T-helper 22 cell (primary cell): ENCODE measurements at places on chromosomes 1 and 21.

DNA sequence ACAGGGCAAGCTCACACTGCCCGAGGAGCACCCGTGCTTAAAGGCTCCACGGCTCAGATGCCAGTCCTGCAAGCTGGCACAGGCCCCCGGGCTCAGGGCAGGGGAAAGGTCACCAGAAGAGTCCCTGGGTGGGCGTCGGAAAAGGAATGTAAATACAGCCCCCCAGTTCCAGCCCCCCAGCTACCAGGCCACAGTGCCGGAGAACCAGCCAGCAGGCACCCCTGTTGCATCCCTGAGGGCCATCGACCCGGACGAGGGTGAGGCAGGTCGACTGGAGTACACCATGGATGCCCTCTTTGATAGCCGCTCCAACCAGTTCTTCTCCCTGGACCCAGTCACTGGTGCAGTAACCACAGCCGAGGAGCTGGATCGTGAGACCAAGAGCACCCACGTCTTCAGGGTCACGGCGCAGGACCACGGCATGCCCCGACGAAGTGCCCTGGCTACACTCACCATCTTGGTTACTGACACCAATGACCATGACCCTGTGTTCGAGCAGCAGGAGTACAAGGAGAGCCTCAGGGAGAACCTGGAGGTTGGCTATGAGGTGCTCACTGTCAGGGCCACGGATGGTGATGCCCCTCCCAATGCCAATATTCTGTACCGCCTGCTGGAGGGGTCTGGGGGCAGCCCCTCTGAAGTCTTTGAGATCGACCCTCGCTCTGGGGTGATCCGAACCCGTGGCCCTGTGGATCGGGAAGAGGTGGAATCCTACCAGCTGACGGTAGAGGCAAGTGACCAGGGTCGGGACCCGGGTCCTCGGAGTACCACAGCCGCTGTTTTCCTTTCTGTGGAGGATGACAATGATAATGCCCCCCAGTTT, 1.3 kb downstream of the CELSR2 start:
- DNase-seq: no peak

DNA sequence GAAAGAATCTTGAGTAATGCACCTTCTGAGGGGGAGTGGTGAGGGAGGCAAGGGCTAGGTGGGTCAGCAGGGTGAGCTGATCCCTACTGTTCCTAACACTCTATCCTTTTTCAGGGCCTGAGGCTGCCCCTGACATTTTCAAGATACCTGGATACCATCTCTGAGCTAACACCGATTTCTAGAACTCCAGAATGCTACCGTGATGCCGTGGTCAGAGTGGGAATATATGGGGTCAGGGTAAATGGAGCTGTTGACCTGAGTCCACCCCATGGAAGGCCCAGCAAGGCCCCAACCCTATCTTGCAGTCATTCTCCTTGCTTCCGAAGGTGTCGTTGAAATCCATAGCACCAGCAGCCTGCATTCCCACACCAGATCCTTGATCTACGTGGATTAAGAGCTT, 18.0 kb upstream of the PTPRF start:
- no peak for DNase-seq

- no peak for DNase-seq
Observed at GRCh38 chr1:18484721-18485120, 4.0 kb downstream of the KLHDC7A start.

GRCh38 chr1:68370101-68370915, 79.4 kb downstream of the RPE65 start:
- DNase-seq: no peak

DNA sequence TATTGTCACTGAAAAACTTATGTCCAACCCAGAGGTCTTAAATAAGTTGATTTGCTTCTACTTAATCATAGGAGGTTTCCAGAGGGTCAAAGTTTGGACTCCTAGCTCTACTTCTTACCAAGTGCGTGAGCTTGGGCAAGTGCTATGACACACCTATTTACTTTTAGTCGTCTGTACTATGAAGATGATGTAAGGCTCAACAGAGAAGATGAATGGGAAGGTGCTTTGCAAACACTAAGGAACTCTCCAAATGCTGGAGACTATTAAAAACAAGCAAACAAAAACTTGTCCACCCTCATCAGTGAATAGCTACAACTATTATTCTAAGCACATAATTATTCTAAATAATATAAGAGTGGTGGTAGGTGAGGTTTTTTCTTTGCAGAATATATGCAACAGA, 232.3 kb upstream of the USP24 start:
- no peak for DNase-seq

- DNase-seq: no peak
Observed at GRCh38 chr1:162471290-162471853, 26.2 kb upstream of the UHMK1 start.

DNA sequence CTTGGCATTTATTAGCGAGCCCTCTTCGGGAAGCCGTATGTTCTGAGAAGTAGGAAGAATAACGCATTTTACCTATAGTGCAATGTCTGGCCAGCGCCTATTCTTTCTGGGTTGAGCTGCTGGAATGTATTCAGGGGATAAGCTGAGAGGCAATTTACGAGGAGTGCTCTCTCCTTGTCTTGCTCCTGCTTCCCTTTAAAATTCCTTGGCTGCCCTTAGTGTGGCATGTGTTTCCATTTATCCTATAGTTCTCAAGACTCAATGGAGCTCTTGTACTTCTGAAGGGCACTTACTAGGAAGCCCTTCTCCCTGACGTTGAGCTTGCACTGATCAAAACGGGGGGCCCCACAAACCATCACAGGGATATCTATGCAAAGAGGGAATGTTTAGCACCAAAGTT, 364.6 kb downstream of the DISC1 start:
- no peak for DNase-seq

DNA sequence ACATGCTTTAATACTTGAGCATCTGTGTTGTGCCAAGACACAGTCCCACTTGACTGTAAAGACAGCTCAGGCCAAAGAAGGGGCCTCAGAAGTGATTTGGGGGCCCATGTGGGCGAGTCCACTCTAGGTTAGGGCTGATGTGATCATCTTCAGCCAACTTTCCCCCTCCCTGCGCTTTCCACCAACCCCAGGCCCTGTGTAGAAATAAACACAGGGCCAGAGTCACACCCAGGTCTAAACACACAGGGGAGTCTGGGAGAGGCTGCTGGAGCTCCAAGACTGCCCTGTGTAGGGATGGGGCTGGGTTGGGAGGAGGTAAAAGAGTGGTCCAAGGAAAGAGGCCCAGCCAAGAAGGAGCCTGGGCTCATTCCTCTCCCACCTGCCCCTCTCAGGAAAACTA, 2.5 kb upstream of the WNT2B start:
- DNase-seq: no peak

DNA sequence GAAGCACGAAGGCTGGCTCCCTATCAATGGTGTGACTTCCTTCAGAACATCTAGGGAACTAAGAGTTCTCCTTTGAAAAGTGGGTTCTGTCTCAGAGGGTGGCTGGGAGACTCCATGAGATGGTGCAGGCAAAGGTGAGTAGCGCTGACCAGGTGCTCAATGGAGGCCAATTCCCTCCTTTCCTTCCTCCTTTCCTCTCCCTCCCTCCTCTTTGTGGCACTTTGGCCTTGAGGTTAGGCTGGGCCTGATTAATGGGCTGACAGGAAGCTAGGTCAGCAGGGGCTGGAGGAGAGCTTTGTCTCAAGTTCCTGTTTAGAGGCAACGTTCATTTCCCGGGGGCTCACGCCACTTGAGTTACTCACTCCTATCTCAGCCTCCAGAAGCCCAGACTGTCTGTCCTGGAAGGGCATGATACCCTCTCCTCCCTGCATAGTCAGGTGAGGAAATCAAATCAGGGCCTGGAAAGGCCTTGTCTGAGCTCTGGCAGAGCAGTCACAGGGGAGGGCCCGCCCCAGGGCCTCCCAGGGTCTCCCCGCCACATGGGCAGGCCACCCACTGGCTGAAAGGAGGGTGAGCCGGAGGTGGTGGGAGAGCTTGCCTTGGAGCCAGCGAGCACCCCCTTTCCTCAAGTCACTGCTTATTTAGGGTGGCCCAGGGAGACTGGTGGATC, 58.4 kb upstream of the SSBP3 start:
- DNase-seq: no peak

DNA sequence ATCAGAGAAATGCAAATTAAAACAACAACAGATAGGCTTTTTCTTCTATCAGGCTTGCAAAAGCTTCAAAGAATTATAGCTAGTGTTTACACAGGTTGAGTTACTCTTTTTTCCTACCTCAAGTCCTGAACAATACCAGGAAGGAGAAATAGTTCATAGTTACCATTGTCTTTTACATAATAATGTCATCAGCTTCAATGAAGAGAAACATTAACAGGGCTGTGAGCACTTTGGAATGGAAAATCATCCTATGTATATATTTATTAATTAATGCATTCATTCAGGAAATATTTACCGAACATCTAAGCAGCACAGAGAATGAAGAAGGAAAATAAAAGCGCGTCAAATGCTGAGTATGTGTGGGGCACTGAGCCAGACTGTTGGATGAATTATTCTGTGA, 197.3 kb downstream of the ZBTB18 start:
- no peak for DNase-seq

GRCh38 chr1:39567302-39567701, 9.3 kb downstream of the PABPC4 start:
- DNase-seq: no peak

DNA sequence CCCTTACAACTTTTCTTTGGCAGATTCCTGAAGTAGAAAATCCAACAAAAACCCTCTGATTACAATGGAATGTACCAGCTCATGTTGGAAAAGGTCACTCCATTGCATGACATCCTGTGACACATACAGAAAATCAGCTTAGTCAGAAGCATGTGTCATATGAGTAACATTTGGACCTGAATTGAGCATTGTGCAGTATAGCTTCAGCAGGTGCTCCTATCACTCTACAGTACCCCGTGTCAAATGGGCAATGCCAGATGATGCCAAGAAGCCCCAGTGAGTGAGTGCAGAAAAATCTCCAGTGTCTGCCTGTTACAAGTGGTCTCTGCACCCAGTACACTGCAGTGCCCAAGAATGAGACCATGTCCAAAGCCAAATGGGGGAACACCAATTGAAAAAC, 129.7 kb upstream of the RUNX1 start:
- no peak for DNase-seq

DNA sequence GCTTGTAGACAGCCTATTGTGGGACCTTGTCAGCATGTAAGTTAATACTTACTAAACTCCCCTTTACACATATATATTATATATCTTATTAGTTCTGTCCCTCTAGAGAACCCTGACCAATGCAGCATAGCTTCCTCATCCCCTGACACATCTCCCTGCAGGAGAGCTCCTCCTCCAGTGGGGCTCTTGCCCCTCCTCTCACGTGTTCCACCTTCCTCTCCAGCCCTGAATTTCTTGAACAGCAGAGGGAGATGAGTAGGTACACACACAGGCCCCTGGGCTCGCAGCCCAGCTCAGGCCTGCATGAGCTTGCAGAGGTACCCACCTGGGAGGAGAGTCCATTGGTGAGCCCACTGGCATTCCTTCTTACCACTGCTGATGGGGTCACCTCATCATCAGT, 27.3 kb upstream of the GOLT1A start:
- DNase-seq: no peak

DNA sequence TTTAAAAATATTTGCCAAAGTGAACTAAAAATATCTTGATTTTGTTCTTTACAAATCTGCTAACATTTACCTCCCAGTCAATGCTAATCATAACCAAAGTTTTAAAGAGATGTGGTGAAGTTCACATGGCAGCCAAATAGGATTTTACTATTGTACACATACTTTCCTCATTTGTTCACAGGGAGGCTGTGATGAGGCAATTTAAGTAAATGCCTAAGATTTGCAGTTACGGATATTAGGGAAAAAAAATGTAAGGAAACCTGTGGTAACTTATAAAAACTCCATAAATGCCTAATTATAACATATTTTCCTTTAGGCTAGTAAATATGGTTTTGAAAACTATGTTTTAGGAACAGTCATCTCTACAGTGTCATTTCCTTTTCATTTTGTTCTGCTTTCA, 32.4 kb downstream of the RGS5 start:
- DNase-seq: no peak

- no peak for DNase-seq
Observed at GRCh38 chr1:203517426-203518110, 23.6 kb downstream of the OPTC start.

GRCh38 chr1:17587693-17588047, 48.2 kb downstream of the ARHGEF10L start:
- DNase-seq: no peak

- DNase-seq: no peak
Observed at GRCh38 chr1:36125129-36125991, at the start of gene COL8A2. Gene COL8A2 (minus strand): TSS chr1:36125222. CDS start chr1:36100242, 24,980 bp downstream.

- no peak for DNase-seq
Observed at GRCh38 chr1:177959811-177960515, 9.9 kb downstream of the SEC16B start.

DNA sequence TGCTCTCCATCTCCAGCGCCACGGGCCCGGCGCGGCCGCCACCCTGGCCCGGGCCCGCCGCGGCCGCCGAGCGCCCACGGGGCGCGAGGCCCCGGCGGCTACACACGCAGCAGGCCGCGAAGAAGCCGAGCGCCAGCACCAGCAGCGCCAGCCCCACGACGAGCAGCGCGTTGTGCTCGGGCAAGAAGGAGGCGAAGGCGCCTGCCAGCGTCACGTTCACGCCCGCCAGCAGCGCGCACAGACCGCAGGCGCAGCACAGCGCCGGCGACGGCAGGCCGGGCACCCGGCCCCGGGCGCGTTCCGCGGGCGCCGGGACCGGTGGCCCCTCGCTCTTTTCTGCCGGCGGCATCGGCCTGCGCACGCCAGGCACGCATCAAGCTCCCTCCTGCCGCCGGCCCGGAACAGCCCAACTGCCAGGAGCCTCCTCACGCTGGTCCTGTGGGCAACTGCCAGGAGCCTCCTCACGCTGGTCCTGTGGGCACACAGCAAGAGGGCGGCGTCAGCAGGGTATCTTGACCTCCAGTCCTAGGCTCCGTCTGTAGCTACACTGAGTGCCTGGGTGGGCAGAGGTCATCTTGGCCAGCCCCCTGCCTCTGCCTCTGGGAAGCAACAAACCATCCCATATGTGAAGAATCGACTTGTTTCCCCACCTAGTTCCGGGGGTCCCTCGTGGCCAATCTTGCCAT, 18.1 kb downstream of the KNCN start:
- peak; percentile 19 for DNase-seq

GRCh38 chr1:4468804-4469514, 185.4 kb upstream of the AJAP1 start:
- no peak for DNase-seq

- DNase-seq: no peak
Observed at GRCh38 chr1:12543740-12544154, 74.3 kb downstream of the DHRS3 start.

DNA sequence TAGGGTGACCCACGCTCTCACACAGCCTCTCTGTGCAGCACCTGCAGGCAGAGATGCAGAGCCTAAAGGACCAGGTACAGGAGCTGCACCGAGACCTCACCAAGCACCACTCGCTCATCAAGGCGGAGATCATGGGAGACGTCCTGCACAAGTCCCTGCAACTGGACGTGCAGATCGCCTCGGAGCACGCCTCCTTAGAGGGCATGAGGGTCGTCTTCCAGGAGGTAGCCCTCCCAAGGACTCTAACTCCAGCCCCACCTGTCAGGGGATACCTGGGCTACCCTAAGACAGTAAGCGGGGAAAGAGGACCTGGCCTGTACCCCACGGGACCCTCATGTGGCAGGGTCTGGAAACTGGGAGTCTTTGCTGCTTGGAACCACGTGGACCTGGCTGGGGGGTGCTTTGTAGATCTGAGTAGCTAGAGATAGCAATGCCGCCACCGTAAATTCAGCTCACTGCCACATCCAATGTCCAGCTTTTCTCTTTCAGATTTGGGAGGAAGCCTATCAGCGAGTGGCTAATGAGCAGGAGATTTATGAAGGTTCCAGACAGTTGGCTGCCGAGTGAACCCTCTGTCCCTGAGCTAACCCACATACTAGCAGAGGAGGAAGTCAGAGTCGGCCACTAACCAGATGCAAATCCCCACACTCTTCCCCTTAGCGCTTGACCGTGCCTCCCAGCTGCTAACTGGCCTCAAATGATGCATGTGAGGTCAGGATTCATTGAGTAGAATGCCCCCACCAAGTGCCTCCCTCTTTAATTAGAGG, 6.5 kb downstream of the RNF207 start:
- no peak for DNase-seq
